ENCODE measurements at places on chromosomes 6 and 20. TPM values are rescaled to one million over a fixed set of nuclear protein-coding genes. Genes with fewer than 3 reads are reported as not detected.

GRCh38 chr6:69696273-69696672 is 100.5 kb downstream of the LMBRD1 start:
- no peak for DNase-seq

- DNase-seq = no peak
Observed at GRCh38 chr6:137777687-137778075, 89.4 kb upstream of the TNFAIP3 start.

DNA sequence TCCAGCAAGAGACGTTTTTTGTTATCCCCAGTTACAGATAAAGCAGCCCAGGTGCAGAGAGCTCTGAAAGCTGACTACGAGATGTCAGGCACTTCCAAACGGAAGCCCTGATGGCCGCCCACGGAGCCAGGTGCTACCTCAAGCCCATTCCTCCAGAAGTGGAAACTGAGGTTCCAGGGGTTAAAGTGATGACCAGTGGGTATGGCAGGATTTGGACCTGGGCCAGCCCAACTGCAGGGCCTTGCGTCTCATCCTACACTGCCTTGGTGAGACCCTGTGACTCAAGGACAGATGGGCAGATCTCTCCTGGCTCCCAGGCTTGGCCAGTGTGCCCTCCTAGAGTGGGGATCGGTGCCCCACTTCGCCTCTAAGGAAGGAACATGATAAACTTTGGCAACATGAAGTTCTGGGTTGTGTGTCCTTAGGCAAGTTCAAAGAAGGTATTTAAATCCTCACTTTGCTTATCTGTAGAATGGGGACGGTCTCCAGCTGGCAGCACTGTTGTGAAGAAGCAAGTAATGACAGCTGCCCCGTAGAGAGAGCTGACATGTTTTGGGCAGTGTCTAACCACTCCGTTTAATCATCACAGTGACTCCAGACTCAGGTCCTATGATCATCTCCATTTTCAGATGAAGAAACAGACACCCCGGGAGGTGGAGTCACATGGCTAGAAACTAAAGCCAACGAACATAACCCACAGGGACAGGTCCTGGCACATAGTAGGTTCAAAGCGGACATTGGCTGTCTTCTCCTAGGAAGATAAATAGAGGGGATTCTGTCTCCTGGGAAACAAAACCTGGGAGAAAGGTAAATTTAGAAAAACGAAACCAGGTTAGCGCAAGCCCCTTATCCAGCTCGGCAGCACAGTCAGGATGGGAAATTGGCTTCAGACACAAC is 34.4 kb upstream of the CDH22 start:
- DNase-seq = no peak

GATA5 gene
- 0.50 TPM for total RNA-seq

OR12D3 gene
- total RNA-seq = not detected

All from spinal cord (tissue), 10 donors.